NCI-H510A treated with DMSO at 0.1 percent for 48 hours (cell line): ENCODE measurements at places on chromosomes 5 and 9.
A peak's percentile ranks its signal among the peaks of the same experiment; 100 is the strongest.

DNA sequence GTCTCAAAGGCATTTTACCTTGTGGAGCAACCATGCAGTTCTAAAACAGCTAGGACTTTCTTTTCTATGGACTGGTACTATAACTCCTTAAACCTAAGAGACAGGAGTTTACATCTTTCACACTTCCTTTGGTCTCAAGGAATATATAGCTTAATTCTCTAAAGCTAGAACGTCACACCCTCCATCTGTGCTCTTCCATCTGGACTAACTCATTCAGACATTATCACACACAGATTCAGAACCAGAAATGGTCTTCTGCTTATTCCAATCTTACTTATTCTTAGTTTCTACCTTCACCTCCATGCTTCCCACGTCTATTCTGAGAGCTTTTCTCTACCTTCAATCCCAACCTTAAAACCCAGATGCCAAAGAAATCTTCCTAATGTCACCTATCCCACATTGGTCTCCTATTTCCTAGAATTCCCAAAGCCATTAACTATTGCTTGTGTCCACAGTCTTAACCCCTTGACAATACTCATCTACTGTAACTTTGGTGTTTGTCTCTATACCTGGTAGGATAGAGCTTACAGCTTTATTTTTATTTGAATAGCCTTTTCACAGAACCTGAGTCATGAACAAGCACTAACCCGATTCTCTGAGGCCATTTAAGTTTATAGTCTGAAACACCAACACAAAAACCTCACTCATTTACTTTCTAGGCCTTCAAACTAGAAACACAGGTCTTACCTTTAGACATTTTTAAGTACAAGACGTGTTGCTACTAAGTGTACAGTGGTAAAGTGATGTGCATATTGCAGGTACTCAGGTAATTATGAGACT, 22.8 kb downstream of the CSNK1A1 start:
- no peak for DNase-seq

GRCh38 chr9:69370430-69370829, 45.4 kb downstream of the ENTREP1 start:
- DNase-seq, result no peak

- DNase-seq, result no peak
These were observed 27.8 kb downstream of the PPARGC1B start for GRCh38 chr5:149757956-149758355.

GRCh38 chr5:89343666-89344065, 460.7 kb upstream of the MEF2C start:
- peak; percentile 64 for DNase-seq

DNA sequence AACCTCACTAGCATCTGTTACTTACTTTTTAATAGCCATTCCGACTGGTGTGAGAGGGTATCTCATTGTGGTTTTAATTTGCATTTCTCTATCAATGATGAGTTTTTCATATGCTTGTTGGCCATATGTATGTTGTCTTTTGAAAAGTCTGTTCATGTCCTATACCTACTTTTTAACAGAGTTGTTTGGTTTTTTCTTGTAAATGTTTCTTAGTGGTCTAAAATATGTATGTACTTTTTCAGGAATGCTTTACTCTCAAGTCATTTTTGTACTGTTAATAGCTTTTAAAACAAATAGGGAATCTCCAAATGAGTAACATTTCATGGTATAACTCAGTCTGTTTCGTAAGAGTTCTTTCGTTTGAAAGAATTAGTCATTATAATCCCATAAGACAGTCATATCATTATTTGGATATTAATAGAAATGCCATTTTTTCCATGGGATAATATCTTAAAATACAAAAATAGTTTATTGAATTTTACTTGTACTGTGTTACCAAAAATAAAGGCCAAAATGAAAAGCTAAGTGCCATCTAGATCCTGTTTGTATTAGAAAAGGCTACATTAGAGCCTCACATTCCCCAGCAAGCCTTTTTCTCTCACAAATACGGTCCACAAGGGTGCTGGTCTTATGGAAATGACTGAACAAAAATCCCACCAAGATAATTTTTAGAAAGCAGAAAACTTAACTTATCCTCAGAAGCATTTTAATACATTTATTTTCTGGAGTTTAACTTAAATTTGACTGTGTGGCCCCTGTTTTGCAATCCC, 247.7 kb downstream of the PJA2 start:
- no peak for DNase-seq

DNA sequence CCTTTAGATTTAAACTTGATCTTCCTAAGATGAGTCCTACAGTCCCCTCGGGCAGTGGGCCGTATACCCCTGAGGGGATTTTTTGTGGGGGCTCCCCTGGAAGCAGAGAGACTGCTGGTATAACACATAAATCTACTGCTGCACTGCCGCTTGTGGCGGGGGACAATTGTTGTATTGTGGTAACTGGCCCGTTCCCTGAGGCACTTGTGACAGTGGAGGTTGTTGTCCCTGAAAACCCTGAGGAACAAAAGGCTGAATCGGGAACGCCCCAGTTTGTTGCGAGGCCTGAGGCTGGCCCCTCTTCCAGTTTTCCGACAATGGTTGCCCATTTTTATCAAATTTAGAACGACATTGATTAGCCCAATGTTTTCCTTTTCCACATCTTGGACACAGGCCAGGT, 4.7 kb upstream of the TMEM141 start:
- DNase-seq, result no peak

GRCh38 chr9:23812673-23813072, 13.4 kb downstream of the ELAVL2 start:
- no peak for DNase-seq

- DNase-seq, result peak; percentile 79
These were observed 79.8 kb upstream of the CAST start for GRCh38 chr5:96582343-96582742.

DNA sequence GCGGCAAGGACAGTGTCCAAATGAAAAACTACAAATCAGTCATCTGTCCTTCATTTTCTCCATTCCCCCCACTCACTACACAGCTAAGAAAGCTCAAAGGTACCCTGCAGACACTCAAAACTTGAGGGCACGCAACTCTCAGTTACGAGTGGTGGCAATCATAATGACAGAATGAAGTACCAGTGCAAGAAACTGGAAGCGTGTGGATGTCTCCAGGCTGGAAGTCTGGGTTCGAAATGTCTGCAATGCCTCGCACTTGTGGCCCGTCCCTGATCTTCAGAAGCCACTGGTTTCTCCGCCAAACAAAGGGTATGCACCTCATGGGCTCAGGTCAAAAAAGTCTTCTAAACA, 597 bp upstream of the CENPH start:
- DNase-seq, result no peak

DNA sequence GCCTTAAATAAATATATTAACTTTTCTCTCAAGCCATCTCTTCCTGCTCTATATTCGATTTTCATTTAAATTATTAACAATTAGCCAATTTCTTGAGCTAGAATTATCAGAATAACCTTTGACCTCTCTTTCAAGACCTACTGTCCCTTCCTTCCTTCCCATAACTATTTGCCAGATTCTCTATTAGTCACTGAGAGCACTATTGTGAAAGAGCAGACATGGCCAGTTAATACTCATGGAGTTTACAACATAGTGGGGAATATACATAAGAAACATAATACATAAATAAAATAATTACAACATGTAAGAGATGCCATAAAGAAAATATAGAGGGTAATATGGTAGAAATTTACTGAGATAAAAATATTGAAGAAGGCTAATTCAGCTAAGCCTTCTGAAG, 72.1 kb upstream of the CHD1 start:
- DNase-seq, result no peak

DNA sequence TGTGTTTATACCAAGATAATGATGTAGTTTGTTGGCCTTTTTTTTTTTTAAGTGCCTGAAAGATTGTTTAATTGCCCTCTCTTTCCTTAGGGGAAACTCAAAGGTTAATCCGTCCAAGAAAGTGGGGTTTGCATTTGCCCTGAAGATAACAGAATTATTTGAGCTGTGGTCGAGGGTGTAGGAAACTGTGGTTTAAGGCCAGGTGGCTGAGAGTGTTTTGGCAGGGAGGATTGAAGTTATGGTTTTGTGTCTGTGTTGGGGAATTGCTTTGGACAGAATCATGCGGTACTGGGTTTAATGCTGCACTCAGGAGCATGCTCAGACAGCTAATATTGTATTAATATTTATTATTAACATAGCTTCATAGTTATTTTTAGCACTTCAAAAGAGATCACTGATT, 509.8 kb downstream of the EBF1 start:
- DNase-seq, result no peak

GRCh38 chr5:164277720-164278119, 772.3 kb downstream of the MAT2B start:
- DNase-seq, result no peak

DNA sequence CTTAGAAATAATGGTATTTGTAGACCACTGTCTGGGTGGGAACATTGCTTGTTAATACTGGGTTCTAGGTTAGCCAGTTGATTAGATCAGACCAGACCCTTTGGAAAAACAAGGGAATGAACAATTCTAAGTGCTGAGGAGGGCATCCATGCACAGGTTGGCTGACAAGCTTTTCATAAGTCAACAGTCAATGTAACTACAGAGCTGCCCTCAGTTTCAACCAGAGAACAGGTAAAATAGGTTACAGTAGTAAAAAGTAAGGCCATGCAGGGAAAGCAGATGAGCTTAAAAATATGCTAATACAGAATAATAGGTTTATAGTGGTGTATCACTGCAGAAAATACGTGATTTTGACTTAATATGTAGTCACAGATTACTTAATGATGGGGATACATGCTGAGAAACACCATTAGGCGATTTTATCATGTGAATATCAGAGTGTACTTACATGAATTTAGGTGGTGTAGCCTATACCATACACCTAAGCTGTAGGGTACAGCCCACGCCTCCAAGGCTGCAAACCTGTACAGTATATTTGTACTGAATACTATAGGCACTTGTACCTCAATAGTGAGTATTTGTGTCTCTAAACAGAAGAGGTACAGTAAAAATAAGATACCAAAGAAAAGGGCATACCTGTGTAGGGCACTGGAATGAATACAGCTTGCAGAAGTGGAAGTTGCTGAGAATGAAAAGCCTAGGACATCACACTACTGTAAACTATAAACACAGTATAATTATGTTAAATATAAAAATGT, 6.1 kb upstream of the FGF18 start:
- no peak for DNase-seq

DNA sequence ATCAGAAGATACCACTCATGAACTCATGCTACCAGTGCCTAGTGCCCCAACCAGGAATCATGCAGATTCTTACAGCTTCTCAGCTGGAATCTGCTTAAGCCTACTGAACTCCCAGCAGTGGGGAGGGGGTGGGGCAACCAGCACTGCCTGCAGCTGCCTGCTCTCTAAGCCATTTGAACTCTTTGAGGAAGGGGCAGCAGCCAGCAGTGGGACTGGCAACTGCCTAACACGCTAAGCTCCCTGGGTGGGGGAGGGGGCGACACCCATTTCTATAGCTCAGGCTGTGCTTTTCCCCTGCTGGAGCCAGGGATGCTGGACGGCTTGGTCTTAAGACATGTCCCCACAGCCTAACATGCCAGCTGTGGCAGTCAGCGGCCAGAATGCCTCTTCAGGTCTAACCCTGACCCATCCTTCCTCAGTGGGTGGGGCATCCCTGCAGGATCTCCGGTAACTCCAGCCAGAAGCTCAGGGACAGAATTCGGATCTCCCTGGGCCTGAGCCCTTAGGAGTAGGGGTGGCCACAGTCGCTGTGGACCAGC, 889.7 kb downstream of the CDH9 start:
- DNase-seq, result no peak
